Activated CD8-positive, alpha-beta T cell treated with anti-CD3 and anti-CD28 coated beads for 36 hours (primary cell): ENCODE measurements at places on chromosomes 5 and 9. TPM values are rescaled to one million over a fixed set of nuclear protein-coding genes. Genes with fewer than 3 reads are reported as not detected.

The CD274 gene
- total RNA-seq = 12.2 TPM

The SH3TC2 gene
- total RNA-seq = not detected

The ACSL6 gene
- total RNA-seq = 3.3 TPM

The PHF24 gene
- not detected for total RNA-seq

The SLIT3 gene
- total RNA-seq = 0.74 TPM

The PCDHB1 gene
- not detected for total RNA-seq

The PCDHGA11 gene
- not detected for total RNA-seq
